Dorsolateral prefrontal cortex (tissue), 122 donors: ENCODE measurements at places on chromosomes 6 and 20.

DNA sequence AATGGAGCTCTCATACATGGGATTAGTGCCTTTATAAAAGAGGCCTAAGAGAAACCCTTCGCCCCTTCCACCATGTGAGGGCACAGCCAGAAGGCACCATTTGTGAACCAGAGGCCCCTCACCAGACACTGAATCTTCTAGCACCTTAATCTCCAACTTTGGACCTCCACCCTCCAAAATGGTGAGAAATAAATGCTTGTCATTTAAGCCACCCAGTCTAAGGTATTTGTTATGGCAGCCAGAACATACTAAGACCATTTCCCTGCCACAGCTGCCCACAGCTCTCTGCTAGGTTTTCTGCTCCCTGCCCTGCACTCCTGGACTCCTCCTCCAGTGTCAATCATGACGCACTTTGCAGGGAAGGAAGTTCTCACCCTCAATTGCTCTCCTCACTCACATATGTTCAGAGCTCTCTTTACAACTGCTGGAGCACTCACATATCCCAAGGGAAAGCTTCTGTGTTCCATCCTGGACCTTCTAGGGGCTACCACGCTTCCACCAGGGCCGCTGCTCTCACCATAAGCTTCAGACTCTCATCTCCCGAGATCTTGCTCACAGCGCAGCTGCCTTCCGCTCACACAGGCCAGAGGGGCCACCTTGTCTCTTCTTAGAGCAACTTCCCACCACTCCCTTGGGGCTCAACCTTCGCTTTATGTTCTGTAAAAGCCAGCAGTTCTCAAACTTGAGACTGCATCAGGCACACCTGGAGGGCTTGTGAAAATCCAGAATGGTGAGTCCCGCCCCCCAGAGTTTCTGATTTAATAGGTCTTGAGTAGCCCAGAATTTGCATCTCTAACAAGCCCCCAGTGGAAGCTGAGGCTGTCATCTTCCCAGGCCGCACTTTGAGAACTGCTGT, 1.6 kb upstream of the LY86 start:
- DNase-seq = no peak

- DNase-seq = no peak
Observed at GRCh38 chr20:13855613-13856012, 70.8 kb downstream of the NDUFAF5 start.

- no peak for DNase-seq
Observed at GRCh38 chr6:22435151-22435550, 134.2 kb upstream of the HDGFL1 start.

DNA sequence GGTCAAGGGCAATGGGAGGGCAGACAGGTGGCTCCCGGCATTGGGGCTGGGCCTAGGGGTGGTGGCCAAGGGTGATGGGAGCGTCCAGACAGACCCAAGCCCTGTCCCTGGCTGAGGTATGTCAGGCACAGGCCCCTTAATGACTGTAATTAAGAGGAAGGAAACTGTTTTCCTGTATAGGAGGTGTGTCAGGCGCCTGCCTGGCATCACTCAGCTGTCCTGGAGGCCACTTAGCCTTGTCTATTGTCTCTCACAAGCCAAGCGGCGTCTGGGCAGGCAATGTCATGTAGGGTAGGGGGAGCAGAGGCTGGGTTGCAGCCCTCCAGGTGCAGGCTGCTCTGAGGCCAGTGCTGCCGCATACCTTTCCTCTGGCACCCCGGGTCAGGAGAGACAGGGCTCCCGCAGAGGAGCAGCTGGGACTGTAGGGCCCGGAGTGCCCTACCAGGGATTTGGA, 3.9 kb upstream of the FAM83C start:
- DNase-seq = no peak

DNA sequence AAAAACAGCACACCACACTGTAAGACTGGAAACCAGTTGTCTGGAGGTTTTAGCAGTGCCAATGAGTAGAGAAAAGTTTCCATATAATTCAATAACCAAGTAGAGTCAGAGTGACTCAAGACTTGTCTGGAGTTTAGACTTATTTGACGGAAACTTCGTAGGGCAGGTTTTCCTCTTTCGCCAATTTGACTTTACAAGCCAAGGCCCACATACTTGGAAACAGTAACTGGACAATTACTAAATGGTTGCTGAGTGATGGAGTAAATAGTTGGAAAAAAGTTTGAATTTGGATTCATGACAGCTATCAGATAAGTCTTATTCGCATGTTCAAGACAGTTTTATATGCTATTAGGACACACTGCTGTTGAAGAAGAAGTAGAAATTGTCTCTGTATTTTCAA, 48.1 kb upstream of the CTAGE9 start:
- DNase-seq = no peak

DNA sequence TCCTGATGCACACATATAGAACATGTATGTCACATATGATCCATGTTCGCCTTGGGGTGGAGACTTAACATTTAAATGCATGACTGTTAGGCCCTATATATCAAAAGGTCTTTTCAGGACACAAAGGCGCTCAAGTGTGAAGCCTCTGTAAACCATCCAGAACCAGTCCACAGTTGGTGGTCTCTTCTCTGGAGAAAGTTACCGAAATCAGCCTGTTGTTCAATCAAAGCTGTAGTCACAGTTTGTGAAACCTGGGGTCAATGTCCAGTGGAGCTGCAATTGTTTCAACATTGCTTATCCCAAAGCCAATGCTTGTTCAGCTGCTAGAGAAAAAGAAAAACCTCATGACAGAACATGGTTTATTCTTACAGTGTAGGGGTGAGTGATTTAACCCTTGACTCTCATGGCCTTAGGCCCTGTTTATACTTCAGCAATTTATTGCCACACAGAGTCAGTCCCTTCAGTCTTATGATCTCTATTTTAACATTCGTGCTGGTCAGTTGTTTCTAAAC, 193.6 kb upstream of the CST7 start:
- no peak for DNase-seq

DNA sequence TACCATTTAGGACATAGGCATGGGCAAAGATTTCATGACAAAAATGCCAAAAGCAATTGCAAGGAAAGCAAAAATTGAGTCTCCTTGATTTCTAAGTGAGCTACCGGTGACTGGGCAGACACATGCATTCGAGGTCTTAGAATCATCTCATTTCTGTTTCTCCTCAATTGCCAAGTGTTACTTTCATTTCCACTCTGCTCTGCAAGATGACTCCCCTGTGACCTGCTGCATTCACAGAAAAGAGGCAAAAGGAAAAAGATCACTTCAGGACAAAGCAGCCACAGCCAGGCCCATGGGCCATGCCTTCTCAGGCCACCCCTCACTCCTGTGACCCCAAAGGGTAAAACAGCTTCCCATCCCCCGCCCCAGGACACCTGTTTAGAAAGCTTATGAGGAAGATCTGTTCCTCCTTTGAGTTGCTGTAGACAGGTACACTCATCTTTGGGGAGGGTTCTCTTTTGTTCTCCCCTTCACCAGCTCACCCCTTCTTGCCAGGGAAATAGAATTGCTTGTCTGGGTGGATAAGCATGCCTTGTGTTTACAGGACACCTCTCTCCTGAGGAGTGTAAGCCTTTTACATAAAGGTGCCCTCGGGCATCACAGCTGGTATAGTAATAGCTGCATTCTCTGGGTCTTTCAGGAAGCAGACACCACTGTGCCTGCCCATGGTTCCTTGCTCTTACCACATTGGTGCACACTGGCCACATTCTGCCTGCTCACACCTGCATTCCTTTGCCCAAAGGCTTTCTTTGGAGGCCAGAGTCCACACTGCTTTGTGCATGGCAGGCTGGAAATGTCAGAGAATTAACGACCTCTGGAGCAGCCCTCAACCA, 105.0 kb downstream of the SLC24A3 start:
- DNase-seq = no peak

- DNase-seq = no peak
Observed at GRCh38 chr20:57467742-57468141, 57.2 kb downstream of the CTCFL start.

- DNase-seq = no peak
Observed at GRCh38 chr6:72974276-72974675, 251.0 kb downstream of the KHDC1L start.

DNA sequence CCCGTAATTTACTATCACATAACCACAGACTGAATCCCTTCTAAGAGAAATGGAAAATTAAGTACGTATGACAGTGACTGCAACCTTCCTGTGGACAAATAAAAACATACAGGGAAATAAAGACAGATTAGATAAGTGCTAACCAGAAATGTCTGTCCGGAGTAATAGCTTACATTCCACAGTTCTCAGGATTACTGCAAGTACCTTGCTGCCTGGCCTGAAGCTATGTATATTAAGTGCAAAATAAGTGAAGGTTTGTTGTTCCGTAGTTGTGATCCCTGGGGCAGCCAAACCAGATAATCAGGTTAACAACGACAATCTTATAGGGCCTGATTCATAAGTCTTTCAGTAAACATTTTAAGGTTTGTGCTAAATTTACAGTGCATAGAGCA, 2.8 kb downstream of the NEDD9 start:
- no peak for DNase-seq

DNA sequence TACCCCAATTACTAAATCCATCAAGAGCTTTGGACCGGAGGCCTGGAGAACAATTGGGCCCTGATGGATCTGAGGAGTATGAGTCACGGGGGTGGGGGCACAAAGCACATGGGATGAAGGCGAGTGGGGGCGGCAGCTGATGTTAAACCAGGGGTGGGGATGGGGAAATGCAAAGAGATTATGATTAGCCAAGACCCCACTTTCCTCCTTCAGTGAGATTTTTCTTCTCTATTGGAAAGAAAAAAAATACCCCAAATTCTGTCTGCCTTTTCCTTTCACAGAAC, 57.9 kb downstream of the ARHGAP40 start:
- no peak for DNase-seq

DNA sequence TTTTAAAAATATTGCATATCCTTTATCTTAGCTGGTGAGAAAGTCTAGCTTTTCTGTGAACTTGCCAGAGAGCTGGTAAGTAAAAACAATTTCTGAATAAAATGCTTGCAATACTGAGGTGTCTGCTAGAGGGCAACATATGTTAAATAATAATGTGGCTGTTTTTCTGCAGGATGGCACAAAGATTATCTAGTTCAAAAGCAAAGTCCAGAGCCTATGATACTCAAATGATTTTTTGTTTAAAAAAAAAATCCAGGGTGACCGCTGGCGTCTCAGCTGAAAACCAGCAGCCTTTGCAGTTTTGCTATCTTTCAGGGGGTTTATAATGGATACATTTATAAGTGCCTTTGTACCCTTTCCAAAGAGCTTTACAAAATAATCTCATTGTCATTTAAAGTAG, 194.9 kb downstream of the PHACTR1 start:
- no peak for DNase-seq

DNA sequence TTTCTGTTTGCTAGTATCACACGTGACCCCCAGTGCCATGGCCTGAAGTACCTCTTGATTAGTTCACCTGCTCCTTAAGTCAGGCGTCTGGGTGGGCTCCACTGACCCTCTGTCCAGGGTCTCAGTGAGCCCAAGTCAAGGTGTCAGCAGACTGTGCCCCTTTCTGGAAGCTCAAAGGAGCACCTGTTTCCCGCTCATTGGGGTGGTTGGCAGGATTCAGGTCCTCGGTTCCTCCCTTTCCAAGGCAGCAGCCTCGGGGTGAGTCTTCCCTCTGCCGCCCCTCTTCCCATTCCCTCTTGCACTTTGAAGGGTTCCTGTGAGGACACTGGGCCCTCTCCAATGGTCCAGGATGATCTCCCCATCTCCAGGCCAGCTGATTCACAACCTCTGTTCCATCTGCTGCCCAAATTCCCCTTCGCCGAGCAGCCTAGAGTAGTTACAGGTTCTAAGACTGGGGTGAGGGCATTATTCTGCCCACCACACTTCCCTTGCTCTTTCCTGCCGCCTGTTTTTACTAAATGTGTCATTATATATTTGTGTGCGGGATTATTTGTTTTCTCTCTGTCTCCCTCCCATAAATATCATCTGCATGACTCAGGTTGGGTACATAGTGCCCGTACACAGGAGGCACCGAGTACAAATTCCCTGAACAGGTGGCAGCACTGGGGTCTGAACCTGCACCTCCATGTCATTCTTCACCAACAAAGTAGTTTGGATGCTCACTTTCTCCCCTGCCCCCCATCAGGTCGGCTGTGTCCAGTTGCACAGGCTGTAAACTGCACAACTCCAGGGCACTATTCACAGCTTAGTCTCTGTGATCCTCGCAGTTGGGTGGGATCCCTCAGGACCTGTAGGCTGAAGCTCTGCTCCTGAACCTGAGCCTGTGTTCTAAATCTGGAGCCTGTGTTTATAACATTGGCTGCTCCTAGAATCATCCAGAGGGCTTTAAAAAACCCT, 58.5 kb downstream of the RBM38 start:
- no peak for DNase-seq

- no peak for DNase-seq
Observed at GRCh38 chr6:125808060-125808459, 17.3 kb downstream of the NCOA7 start.

DNA sequence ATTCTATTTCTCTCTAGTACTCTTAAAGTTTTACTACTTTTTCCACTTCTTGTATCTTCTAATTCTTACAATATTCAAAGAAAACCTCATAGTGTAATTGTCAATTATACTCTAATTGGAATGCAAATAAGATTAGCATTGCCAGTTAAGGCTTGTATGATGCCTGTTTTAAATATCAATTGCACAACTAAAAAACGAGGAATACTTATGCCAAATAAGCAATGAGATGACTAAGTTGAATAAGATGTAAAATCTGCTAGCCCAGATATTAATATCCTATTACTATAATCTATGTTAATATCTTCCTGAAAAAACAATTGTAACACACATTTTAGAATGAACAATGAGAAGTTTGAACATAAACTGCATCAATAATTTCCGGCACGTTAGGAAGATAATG, 13.3 kb upstream of the AKAP7 start:
- DNase-seq = no peak

- DNase-seq = no peak
Observed at GRCh38 chr20:32482442-32483261, 102.5 kb downstream of the NOL4L start.

- DNase-seq = no peak
Observed at GRCh38 chr6:128124713-128125112, 223.9 kb upstream of the THEMIS start.

DNA sequence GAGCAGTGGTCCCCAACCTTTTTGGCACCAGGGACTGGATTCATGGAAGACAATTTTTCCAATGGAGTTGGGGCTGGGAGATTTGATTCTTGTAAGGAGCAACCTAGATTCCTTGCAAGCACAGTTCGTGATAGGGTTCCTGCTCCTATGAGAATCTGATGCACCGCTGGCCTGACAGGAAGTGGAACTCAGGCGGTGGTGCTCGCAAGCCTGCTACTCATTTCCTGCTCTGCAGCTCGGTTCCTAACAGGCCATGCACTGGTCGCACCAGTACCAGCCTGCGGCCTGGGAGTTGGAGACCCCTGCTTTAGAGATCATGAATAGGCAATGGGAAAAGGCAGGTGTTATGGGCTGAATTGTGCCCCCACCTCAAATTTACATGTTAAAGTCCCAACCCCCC, 131.2 kb downstream of the PFDN4 start:
- no peak for DNase-seq

- DNase-seq = no peak
Observed at GRCh38 chr6:122472022-122472340, 374 bp upstream of the SERINC1 start.

GRCh38 chr20:29689411-29690225, 1567.8 kb upstream of the DEFB115 start:
- DNase-seq = no peak
